Putamen (tissue), 1 donor: ENCODE measurements at places on chromosomes 7 and 10.

GRCh38 chr7:75842836-75843446 is 29.3 kb upstream of the CCL24 start:
- DNase-seq: no peak

DNA sequence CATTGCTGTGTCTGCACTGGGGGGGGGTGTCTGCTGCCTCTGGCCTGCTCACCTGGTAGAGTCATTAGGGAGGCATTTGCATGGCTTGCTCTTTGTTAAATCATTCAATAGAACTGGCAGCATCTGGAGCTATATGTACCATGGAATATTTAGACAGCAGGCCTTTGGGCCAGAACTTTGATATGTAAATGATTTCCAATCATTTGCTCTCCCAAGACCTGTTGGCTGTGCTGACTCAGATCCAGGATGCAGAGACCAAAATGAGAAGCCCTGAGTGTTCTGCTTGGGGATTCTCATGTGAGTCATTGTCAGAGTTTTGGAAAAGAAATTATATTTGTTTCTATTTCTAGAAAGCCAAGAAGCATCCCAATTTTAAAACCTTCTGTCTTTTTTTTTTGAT is 257.6 kb upstream of the IGFBP3 start:
- no peak for DNase-seq

- DNase-seq: no peak
Measured at GRCh38 chr7:23205577-23205908, 23.7 kb downstream of the NUP42 start.

- DNase-seq: no peak
Measured at GRCh38 chr10:132787495-132788179, 1.7 kb upstream of the NKX6-2 start.

GRCh38 chr7:23915236-23915635 is 205.2 kb downstream of the STK31 start:
- no peak for DNase-seq

DNA sequence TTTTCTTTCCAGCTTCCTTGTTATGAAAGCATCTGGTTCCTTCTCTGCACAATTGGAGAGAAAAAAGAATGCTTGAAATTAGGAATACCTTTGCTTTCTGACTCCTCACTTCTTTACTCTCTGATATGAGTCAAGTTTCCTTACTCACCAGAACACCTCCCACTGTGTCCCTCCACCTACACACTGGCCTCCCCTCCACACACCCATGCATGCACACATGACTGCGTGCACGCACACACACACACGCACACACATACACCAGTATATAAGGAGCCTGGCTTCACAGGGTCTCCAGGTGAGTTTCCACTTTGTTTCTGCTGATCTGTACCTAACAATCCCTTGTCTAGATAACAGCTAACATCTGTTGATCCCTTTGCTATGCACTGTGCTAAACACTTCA is 11.4 kb upstream of the PTER start:
- no peak for DNase-seq

GRCh38 chr10:114479307-114479706 is 75.0 kb upstream of the AFAP1L2 start:
- DNase-seq: no peak

- no peak for DNase-seq
Measured at GRCh38 chr7:1461646-1462375, 2.5 kb upstream of the MICALL2 start.

- DNase-seq: no peak
Measured at GRCh38 chr10:72134785-72135767, 46.7 kb upstream of the SPOCK2 start.

- no peak for DNase-seq
Measured at GRCh38 chr10:11424456-11425295, 186.8 kb downstream of the USP6NL start.

DNA sequence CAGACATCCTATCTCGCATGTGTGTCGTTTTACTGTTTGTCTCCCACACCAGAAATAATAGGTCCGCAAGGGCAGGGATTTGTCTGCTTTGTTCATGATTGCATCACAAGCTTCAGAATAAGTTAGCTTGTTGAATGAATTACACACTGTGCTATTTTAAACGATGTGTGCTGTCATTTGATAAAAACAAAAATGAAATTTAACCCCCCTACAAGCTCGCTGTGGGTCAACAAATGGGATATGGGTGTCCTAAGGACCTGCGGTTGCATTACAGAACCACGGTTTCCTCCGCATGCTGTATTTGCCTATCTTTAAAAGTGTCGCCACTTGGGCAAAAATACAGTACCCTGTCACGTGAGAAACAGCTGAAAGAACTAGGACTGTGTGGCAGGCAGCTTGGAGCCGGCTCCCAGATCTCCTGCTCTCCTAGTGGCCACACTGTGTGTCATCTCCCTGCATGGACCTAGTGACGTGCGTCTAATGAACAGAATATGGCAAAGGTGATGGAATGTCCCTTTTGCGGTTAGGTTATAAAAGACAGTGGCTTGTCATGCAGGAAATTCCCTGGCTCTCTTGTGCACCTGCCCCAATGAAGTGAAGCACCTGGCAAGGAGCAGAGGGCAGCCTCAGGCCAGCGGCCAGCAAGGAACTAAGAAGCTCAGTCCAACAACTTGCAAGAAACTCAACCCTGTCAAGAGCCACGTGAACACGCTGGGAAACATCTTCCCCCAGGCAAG is 32.9 kb upstream of the CRYGN start:
- no peak for DNase-seq

DNA sequence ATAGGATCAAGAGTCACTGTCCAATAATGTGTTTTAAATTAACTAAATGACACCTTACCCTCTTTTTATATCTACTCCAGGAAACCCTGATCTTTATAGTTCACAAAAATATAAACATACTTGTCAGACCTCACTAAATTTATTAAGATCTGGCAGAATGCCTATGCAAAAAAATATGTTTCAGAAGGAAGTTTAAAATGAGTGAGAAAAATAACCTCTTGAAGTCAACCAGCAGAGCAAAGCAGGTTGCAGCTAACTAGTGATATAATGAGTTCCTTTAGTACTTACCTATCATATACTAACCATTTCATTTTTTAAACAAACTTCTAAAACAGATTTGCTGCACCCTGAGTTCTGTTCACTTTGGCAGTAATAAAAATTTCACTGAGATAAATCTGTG is 14.0 kb upstream of the HGF start:
- DNase-seq: no peak
